Activated CD8-positive, alpha-beta memory T cell treated with anti-CD3 and anti-CD28 coated beads, Interleukin-2, amount 50 U/mL, for 48 hours (primary cell): ENCODE measurements at places on chromosomes 4 and X.

DNA sequence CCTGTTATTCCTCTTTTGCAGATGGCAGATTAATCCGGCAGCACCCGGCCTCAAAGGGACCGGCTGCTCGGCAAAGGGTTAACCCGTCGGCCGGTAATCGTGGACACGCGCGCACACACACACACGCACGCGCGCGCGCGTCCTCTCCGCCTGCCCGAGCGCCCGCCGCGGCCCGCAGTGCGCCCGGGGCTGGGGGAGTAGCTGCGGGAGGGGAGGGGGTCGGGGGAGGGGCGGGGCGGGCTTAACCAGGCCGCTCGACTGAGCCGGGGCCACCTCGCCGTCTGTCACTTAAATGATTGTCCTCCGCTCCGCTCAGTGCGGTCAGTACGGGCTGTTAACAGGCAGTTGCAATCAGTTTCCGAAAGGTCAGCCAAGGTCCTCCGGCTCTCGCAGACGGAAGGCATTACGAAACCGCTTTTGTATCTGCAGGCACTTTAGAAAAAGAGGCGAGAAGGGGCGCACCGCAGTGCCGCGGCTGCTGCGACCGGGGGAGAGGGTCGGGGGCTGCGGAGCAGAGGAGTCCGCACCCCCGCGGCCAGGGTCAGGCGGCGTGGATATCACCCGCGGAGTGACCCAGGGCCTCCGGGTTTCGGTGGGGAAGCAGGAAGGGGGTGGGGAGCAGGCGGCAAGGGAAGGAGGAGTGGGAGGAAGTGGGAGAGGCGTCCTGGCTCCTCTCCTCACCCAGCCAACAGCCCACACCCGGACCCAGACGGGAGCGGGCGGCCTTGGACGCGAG is 57.3 kb upstream of the BCOR start:
- no peak for DNase-seq

- DNase-seq, result no peak
Observed at GRCh38 chr4:23763559-23763958, 126.3 kb downstream of the PPARGC1A start.

DNA sequence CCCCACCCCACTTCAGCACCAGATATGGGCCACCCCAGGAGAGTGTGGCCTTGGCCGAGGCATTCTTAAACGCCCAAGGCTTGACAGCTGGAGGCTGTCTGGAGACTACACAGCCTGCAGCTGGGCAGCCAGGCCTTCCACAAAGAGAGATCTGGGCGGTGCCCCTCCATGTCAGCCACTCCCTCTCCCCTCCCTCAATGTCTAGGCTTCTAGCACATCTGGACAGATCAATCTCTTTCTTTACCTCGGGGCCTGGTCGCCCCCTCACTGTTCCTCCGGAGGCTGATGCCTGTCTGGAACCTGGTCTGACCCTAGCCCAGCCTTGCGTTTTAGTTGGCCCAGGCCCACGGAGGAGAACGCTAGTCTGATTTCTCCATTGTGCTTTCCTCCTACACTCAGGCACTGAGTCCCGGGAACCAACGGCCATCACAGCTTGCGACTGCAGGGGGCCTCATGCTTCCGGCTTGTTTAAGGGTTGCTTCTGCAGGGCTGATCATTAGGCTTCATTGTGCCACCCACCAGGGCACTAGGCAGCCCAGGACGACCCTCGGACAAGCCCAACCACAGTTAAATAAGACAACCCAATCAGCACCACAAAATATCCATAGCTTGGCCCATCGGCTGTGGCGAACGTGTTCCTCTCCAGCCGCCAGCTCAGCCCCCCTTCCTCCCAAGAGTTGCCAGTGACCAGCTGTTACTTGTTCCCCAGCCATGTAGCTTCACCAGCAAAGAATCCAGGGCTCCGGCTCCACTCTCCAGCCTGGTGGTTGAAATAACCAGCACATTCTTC is 200.6 kb downstream of the BCOR start:
- DNase-seq, result no peak

DNA sequence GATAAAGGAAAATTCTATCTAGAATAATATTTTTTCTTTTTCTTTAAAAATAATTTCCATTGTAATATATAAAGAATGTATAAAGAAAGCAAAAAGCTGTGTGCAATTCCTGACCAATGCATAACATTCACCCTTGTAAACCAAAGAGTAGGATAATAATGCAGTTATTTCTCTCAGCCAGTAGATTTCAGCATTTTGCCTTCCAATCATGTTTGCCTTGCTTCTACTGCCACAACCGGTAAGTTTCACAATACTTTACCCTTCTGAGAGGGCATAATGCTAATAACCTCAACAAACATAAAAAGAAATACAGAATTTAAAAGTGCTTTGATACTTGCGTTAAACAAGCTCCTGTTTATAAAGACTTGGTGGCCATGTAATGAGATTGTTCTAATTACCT is 59.9 kb downstream of the CHIC2 start:
- DNase-seq, result no peak

DNA sequence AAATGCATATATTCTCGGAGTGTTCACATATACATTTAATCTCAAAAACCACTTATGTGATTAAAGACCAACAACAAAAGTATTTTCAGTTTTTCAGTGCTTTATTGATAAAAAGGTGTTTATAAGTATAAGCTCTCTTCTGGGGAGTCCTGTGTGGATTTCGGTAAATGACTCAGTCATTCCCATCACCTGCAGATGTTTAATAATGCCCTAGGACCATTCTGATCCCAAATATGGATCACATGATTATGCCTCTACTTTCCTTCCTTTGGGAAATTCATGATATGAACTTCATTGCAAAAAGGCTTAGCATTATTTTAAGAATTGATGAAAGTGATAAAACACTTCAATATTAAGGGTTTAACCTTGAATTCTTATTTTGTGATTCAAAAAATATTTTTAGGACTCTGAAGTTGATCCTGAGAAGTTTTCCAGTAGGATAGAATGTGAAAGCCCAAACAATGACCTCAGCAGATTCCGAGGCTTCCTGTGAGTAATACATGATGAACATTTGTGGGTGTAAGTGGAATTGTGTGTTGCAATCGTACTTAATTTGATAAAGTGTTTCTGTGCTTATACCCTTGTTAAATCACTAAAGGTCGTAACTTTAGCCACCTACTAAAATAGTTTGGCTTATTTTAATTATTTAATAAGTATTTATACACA is 40.2 kb downstream of the ATP10D start:
- no peak for DNase-seq

DNA sequence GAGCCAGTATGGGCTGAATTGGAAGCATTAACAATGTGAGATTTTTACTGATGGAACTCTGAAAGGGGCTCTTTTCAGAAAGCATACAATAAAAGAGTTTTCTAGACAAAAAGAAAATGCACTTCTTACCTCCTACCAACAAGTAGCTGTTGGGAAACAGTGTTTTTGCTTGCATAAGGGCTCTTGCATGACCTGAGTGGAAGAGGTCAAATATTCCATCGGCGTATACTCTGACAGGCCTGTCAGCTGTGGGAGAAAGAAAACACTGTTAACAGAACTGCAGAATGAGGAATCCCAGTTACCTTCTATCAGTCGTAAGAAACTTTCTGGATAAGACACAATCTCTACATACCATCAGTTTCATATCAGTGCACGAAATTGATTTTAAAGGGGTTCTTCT is 39.5 kb downstream of the PCYT1B start:
- DNase-seq, result no peak

DNA sequence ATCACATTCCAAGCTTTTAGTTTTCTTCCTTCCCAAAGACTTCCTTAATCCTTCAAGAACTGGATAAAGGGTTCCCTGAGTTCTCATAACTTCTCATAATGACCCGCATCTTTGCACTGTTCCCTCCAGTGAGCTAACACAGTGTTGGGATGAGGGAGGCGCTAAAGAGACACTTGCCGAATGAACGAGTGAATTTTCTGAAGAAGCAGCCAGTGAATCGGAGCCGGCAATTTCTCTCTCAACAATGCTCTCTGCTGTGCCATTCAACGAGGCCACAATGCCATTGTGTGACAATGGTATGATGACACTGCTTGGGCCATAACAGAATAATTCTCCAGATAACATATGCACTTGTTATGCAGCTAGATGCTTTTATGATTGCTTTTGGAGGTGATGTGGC is 51.4 kb upstream of the ZFP42 start:
- no peak for DNase-seq

GRCh38 chr4:173936861-173937260 is 346.6 kb downstream of the FBXO8 start:
- no peak for DNase-seq

DNA sequence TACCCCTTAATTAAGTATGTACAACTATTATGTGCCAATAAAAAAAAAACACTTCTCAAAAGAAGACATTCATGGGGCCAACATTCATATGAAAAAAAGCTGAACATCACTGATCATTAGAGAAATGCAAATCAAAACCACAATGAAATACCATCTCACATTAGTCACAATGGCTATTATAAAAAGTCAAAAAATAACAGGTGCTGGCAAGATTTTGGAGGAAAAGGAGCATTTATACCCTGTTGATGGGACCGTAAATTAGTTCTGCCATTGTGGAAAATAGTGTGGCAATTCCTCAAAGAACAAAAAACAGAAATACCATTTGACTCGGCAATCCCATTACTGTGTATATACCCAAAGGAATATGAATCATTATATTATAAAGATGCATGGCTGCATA is 229.9 kb downstream of the PAPSS1 start:
- DNase-seq, result no peak

- no peak for DNase-seq
Observed at GRCh38 chr4:73964862-73965611, 16.8 kb downstream of the PF4 start.

- DNase-seq, result no peak
Observed at GRCh38 chr4:6938237-6938636, 28.6 kb downstream of the TBC1D14 start.

GRCh38 chr4:26466578-26467270 is 23.6 kb downstream of the CCKAR start:
- no peak for DNase-seq

GRCh38 chrX:30568136-30568535 is 9.4 kb downstream of the TASL start:
- DNase-seq, result no peak

- no peak for DNase-seq
Observed at GRCh38 chrX:71098951-71099506, 3.4 kb downstream of the FOXO4 start.

- no peak for DNase-seq
Observed at GRCh38 chr4:187366530-187366929, 629.0 kb upstream of the ZFP42 start.

GRCh38 chrX:40091691-40092421 is 5.9 kb downstream of the BCOR start:
- no peak for DNase-seq

- no peak for DNase-seq
Observed at GRCh38 chr4:7347981-7348380, 86.7 kb downstream of the PSAPL1 start.

DNA sequence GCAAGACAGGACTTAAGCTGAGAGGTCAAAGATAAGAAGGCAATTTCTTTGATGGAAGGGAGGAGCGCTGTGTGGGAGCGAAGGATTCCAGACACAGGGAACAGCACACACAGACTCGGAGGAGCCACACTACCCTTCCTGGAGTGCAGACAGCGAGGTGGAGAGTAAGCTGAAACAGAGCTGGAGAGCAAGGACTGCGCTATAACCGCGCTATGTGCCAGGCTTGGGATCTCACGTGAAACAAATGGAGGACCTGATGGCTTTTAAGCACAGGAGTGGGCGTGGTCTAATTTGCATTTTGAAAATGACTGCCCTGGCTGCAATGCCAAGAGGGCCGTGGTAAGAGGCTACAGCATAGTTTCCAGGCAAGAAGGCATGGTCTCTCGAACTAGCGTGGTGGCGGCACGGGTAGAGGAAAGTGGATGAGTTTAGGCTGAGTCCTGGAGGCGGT is 113.9 kb upstream of the SORBS2 start:
- no peak for DNase-seq

DNA sequence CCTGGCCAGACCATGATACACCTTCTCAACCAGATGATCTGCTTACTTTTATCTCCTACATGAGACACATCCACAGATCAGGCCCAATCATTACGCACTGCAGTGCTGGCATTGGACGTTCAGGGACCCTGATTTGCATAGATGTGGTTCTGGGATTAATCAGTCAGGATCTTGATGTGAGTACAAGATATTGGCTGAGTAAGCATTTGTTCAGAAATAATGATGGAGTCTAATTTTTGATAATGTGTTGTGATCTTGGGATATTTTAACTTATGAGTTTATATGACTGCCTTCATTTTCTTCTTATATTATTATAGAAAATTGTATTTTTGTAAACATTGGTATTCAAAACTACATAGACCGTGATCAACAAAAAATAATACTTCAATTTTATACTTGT is 39.4 kb downstream of the SLC10A6 start:
- no peak for DNase-seq

- DNase-seq, result no peak
Observed at GRCh38 chr4:17636341-17636695, 21.9 kb downstream of the MED28 start.

- no peak for DNase-seq
Observed at GRCh38 chr4:150135134-150135772, 57.0 kb downstream of the DCLK2 start.

DNA sequence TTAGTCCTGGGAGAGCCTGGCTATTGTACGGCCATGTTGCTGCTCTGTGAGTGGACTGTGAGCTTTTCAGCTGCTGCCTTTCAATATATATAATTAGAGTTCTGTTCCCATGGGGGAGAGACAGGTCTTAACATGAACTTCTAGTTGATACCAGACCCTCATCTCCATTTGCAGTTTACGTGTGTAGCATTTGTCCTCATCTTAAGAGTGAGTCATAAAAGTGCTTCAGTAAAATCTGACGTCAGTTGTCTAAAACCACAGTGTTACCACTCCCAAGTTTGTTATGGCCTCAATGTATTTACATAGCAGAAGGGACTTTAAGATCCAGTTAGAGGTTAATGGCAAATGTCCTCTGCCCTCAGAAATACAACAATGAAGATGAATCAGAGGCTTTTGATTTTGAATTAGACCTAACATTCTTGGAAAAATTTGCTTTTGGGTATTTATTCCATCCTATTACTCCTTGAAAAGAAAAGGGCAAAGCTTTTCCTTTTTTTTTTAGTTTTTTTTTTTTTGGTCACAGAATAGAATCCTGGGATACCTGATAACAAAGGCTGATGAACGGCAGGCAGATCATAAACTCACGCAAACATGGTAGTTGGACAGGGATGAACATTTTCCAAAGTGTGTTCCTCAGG is 38.6 kb downstream of the PHOX2B start:
- no peak for DNase-seq

- no peak for DNase-seq
Observed at GRCh38 chr4:87047281-87047798, 112.5 kb downstream of the AFF1 start.

DNA sequence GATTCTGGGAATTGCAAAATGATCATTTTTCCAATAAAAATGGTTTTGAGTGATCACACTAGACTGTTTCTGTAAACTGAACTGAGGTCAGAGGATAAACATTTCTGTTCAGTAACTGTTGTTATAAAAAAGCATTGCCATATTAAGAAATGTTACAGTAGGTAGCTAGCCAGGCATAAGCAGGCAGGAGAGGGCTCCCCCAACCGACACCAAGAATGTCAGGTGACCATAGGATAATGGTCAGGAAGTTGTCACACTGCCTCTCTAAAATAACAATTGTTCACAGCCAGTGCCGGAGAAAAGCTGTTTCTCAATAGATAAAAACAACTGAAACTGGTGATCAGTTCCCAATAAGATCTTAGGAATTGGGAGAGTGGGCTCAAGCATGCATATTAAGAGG is 306.2 kb upstream of the SLIT2 start:
- DNase-seq, result no peak

- no peak for DNase-seq
Observed at GRCh38 chr4:119070301-119070700, 65.3 kb upstream of the MYOZ2 start.

GRCh38 chrX:153539979-153540358 is 22.5 kb downstream of the ATP2B3 start:
- no peak for DNase-seq
